Fibroblast of skin of right quadriceps (primary cell): ENCODE measurements at places on chromosomes 7 and 10.
A peak's percentile ranks its signal among the peaks of the same experiment; 100 is the strongest.

DNA sequence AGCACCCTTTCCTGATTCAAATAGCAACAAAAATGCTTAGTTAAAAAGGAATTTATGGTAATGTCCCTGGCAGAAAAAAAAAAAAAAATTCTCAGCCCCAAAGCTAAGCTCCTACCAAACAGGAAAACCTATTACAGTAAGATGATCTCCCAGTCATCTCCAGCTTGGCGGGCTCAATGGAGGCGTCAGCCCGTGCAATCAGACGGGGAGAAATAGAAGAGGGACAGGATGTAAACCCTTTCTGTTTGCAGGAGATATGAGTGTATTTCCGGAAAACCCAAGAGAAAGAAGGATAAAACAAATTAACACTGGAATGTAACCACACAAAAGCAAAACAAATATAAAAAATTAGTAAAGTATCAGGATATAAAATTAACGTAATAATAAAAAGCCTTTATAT lies 242.8 kb downstream of the TCERG1L start:
- no peak for DNase-seq

DNA sequence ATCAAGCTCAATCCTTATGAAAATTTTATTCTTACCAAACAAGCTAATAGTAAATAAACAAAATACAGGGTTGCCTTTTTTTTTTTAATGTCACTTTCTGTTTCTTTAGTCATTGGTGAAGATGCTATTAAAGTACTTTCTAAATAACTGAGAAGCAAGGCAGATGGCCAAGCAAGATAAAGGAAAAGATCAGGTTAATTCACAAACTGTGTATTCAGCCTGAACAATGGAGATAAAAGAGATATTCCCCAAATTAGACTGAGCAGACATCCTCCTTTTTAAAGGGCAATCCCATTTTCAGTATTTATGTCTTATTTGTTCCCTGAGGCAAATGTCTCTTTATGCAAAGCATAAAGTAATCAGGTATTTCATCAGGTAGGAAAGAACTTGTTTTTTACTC lies 23.1 kb upstream of the XRCC2 start:
- no peak for DNase-seq

DNA sequence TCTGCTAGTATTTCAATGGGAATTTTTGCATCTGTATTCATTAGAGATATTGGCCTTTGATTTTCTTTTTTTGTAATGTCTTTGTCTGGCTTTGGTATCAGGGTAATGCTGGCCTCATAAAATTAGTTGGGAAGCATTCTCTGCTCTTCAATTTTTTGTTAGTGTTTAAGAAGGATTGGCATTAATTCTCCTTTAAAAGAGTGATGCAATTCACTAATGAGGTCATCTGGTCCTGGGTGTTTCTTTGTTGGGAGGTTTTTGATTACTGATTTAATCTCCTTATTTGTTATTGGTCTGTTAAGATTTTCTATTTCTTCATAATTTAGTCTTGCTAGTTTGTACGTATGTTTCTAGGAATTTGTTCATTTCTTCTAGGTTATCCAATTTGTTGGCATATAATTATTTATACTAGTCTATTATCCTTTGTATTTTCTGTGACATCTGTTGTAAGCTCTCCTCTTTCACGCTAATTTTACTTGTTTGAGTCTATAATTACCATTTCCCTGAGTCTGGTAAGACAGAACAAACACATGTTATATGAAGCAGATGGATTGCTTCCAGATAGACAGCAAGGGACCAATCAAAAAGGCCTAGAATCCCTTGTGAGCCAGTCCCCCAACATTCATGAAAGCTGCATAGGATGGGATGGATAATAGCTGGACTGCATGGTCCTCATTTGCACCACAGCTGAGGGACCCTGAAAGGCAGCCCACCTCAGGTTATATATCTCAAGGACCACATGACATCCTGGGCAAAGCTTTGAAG lies 54.4 kb downstream of the MTPAP start:
- DNase-seq: no peak

DNA sequence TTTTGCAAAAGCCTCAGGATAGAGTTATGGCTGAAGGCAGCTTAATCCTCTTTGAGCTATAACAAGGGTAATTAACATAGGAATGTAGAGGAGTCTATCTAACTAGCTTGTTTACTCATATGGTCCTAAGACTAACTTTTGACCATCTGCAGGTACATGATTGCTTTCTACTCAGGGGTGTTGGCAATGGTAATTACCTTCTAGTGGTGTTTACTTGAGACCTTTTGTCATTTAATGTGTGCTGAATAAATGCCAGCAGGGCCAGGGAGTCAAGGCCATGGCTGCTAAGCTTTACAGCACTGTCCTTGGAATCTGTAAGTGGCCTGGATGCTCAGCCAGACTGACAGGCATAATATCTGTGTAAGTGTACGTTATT lies 1325.0 kb downstream of the XPNPEP1 start:
- no peak for DNase-seq

DNA sequence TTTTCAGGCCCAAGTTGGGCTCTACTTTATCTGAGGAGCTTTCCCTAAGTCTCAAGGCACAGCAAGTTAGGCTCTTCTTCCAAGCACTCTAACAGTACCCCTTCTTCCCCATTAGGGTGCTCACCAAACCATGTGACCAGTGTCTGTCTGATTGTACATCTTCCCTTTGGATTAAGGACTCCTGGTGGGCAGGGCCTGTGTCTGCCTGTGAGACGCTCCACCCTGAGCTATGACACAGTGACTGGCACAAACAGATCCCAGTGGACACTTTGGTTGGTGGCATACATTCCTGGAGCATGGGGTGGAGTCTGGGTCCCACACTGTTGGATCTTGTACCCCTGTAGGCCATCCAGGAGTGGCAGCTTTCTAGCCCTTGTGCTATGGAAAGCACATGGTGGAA lies 23.8 kb downstream of the PLPP4 start:
- no peak for DNase-seq

- DNase-seq: no peak
Measured at GRCh38 chr7:50346545-50347497, 42.3 kb downstream of the IKZF1 start.

- DNase-seq: no peak
Measured at GRCh38 chr10:58691528-58691927, 178.9 kb downstream of the BICC1 start.

- DNase-seq: no peak
Measured at GRCh38 chr10:51656503-51656902, 42.9 kb downstream of the CSTF2T start.

- DNase-seq: peak; percentile 35
Measured at GRCh38 chr7:39950473-39951225, 593 bp downstream of the CDK13 start.

GRCh38 chr10:132555648-132556575 lies 18.3 kb downstream of the INPP5A start:
- no peak for DNase-seq

DNA sequence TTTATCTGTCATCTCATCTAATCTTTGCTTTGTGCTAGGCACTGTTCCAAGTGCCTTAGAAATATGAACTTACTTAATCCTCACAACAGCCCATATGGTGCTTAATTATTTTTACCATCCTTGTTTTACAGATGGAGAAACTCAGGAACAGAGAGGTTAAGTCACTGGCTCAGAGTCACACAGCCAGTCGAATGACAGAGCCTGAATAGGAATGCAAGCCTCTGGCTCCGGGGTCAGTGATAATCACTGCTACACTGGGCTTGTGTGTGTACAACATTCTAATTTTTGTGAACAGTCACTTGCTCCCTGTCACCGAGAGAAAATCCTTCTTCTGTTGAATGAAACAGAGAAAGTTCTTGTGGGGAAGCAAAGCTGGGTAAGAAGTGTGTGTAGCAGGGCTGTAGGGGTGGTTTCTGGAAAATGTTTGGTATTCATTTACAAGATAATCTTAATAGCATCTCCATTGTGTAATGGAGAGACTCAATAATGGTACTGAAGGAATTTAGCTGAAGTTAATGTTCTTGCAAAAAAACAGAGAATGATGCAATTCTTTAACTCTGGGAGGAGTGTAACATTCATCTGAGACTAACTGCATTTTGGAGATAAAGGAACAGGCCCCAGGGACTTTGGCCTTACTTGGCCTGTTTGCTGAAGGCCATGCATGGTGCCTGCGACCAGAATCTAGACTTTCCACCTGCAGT lies 290.6 kb downstream of the FRMD4A start:
- peak; percentile 84 for DNase-seq
